Ammon's horn (tissue), 1 donor: ENCODE measurements at places on chromosomes 2 and 18.

DNA sequence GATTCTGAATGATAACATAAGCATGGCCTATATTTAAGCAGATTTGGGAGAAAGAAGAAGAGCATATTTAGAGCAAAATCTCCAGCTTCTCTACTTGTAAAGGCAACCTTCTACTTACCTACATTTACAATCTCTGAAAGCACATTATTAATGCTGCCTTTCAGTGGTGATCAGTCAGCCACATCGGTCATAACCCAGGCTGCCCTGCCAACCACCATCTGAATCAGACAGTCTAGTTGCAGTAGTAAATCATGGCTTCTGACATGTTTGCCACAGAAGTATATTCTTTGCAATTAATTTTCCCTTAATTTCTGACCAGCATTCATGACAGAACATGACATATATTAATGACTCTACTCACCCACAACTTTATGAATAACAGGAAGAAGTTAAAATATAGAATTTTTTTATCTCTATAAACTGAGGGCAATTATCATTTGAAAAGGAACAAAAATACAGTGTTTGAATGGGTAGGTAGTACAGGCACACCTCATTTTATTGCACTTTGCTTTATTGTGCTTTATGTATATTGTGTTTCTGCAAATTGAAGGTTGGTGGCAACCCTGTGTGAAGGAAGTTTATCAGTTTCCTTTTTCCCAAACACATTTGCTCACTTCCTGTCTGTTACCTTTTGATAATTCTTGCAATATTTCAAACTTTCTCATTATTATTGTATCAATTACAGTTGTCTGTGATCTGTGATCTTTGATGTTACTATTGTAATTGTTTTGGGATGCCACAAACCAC, 531.6 kb upstream of the CHAC2 start:
- DNase-seq, result no peak

DNA sequence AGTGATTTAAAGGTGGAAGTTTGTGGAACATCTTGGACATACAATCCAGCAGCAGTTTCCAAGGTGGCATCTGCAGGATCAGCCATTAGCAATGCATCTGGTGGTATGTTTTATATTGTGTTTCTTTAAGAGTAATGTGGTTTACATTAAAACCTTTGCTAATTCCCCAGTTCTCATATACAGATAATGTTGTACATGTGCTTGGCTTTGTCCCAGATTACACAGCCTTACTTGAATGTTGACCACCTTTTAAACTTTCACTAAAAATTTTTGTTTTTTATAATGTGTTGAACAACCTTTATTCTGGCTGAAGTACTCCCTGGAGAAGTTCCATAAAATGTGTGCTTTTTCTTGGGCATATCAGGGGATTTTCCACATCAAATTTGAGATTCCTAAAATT, 57.5 kb downstream of the MIB1 start:
- DNase-seq, result no peak

- DNase-seq, result no peak
Observed at GRCh38 chr18:79497638-79498081, 101.9 kb downstream of the NFATC1 start.

GRCh38 chr2:111653103-111653624, 230.8 kb downstream of the ANAPC1 start:
- no peak for DNase-seq

- no peak for DNase-seq
Observed at GRCh38 chr2:9967053-9967775, 15.7 kb downstream of the GRHL1 start.

DNA sequence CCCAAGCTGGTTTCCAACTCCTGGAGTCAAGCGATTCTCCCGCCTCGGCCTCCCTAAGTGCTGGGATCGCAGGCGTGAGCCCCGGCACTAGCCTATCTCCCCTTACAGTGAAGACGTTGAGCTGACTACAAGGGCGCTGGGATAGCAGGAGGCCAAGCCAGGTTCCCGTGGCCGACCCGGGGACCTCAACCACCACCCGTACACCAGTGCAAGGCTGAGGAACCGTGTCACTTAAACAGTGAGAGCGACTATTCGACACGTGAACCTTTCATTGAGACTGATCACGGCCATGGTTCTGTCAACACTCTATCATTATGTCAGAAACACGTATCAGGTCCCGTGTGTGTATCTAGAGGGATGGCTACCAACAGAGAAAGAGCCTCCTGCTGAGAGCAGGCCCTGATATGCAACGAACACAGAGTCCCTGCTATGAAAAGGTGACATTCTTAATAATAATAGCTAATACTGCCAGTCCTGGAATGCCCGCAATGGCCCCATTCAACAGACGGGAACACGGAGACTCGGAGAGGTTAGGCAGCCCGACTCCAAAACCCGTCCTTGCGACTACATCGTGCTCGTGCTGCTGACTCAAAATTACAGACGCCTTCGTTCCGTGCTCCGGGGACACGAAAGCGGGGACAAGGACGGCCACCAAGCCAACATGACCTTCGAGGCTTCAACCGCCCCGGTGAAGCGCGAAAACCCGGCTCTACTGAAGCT, 833 bp downstream of the AFG3L2 start:
- no peak for DNase-seq

- DNase-seq, result no peak
Observed at GRCh38 chr2:213261715-213262114, 22.5 kb upstream of the SPAG16 start.

- no peak for DNase-seq
Observed at GRCh38 chr2:23270810-23271209, 114.2 kb upstream of the KLHL29 start.

DNA sequence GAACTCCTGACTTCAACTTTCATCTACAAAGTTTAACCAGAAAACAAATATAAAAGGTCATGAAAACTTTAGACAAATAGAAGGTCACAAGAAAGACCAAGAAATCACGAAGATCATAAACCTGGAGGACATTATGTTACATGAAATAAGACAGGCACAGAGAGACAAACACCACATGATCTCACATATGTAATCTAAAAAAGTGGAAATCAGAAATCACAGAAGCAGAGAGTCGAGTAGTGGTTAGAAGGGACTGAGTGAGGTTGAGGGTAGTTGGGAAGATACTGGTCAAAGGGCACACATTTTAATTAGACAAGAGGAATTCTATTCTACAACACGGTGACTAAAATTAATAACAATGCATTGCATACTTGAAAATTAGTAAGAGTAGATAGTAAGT, 1.4 kb downstream of the GCFC2 start:
- no peak for DNase-seq

DNA sequence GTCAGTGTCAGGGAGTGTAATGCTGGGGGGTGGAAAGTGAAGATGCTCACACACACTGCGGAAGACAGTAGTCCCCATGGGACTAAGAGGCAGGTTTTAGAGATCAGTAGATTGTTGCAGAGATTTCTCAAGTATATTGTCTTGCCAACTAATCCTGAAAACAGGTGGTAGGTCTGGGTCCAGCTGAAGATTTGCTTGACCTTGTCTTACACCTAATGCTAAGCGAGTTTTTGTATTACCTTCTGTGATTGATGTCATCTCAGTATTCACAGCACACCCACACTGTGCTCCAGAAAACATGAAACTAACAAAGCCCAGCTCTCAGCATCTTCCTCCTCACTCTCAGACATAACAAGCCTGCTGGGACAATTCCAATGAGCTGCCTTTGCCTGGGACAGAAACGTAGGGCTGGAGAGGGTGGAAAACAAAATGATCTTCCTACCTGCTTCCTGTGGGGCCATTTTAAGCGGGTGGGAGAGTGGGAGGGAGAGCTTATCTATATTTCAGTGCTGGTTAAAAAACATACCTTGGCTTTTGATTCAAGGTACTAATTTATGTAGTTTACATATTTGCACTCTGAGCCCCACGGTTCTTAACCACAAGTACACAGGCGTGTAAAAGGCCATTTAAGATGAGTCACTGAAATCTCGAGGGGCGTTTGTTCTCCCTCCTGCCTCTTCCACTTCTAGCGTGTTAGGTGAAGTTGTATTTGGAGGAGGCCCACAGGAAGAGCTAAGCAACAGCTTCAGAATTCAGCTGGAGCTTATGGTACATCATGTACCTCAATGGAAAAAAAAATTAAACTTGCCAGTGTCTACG, 23.1 kb upstream of the RBMS1 start:
- DNase-seq, result no peak

DNA sequence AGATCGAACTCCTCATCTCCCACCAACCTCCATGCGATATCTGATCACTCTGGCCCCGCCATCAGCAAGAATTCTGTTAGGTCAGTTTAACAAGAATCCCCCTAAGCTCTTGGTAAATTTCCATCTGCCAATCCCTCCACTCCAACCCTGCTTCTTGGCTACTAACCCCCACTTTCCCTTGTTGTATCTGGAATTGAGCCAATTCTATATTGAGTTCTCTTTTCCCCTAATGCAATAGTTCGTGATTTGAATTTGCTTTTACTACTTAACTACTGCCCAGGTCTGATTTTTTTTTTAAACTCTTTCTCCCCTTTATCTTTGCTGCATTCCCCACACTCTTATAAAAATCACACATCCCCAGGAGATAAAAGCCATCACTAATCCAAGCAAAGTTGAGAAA, 159.3 kb upstream of the STK17B start:
- no peak for DNase-seq

DNA sequence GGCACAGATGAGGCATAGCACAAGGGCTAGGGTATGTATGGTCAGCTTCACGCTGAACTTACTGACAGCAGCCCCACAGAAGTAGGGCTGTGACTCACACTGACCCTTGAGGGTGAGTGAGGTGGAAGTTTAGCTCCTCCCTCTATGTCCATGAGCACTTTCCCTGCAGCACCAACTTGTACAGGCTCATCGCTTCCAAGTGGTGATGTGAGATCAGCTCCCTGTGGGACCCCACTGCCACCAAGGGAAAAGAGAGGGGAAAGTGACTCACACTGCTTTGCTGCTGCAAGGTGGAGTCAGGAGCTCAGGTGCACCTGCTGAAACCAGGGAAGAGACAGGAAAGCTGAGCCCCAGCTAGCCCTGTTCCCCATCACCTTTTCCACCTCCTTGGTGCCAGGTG, 91.5 kb downstream of the TEX51 start:
- no peak for DNase-seq

GRCh38 chr2:227406177-227407031, 18.7 kb upstream of the SCYGR1 start:
- peak; percentile 85 for DNase-seq

DNA sequence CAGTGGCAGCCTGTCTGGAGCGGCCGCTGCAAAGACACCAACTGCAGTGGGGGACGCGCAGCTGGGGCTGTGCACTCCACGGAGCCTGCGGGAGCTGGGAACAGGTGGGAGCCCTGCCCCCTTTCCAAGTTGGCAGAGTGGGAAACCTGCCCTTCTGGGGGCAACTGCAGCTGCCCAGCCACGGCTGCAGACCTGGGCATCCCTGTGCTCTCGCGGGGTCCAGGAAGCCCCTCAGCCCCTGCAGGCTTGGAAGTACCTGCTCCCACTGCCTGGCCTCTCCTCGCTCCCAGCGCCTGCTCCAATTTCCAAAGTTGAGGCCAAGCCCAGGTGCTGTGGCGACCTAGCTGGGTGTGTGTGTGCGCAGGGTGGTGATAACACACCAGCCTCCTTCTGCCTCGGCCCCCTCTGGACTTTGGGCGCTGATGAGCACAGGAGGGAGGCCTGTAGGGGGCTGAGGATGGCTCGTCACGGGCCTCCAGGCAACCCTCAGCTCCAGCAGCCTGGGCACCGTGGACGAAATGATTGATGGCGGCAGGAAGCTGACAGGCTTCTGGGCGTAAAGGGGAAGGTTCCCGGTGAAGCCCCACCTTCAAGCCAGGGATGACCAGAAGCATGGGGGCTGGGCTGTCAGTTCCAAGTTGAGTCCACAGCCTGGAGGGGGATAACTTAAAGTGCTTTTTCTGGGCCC, 76.9 kb downstream of the PTPN4 start:
- DNase-seq, result no peak

GRCh38 chr2:218028189-218028495, 25.3 kb upstream of the TNS1 start:
- DNase-seq, result no peak
